ENCODE measurements at places on chromosomes 16 and 17. TPM values are rescaled to one million over a fixed set of nuclear protein-coding genes. Genes with fewer than 3 reads are reported as not detected.

- DNase-seq, result no peak
These were observed 20.1 kb downstream of the HBQ1 start for GRCh38 chr16:200388-200787.

- DNase-seq, result no peak
These were observed 222.2 kb upstream of the CPHXL start for GRCh38 chr16:75948441-75948840.

- DNase-seq, result no peak
These were observed 9.5 kb downstream of the IRF8 start for GRCh38 chr16:85908444-85908843.

DNA sequence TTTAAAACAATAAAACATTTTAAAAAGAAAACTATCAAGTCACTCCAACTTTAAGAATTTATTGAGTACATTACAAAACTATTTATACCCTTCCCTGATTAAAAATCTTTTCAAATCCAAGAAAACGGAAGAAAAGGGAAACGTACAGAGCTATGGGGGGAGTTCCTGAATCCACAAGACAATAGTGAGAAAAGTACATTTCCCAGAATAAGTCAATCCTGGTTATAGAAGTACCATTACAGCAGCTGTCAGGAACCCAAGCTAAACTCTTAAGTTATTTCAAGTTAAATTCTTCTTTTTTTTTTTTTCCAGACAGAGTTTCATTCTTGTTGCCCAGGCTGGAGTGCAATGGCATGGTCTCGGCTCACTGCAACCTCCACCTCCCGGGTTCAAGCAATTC lies 45.7 kb downstream of the SPOP start:
- DNase-seq, result no peak

DNA sequence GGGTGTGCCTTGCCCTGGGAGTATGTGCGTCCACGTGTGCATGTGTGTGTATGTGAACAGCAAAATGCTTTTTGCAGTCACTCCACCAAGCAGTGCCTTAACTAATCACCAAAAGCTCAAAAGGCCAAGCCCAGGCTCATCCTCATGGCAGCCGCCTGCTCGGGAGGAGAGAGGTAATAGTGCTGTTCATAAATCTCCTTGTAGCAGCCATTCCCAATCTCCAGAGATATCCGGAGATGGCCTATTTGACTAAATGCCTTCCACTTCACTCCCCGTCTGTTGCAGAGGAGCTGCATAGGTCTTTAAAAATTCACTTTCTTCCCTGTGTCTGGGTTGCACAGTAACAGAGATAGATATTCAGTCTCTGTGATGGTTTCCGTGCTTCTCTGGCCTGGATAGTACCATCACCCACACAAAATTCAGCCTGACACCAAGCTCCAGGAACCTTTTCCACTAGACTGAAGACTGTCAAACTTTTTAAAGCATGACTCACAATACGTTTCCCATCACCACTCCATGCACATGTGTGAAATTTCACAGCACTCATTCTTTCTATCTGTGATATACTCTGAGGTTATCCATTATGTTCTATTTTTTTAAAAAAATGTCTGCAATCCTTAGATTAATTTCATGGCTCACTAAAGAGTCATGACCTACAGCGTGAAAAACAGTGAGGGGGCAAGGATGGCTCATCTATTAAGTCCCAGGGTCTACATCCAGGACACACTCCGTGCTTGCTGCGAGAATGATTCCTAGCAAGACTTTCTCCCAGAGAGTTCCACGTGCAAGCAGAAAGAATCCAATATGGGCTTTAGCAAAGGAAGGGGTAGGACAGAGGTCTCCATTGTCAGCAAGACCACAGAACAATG lies 357.8 kb downstream of the GRIN2A start:
- no peak for DNase-seq

DNA sequence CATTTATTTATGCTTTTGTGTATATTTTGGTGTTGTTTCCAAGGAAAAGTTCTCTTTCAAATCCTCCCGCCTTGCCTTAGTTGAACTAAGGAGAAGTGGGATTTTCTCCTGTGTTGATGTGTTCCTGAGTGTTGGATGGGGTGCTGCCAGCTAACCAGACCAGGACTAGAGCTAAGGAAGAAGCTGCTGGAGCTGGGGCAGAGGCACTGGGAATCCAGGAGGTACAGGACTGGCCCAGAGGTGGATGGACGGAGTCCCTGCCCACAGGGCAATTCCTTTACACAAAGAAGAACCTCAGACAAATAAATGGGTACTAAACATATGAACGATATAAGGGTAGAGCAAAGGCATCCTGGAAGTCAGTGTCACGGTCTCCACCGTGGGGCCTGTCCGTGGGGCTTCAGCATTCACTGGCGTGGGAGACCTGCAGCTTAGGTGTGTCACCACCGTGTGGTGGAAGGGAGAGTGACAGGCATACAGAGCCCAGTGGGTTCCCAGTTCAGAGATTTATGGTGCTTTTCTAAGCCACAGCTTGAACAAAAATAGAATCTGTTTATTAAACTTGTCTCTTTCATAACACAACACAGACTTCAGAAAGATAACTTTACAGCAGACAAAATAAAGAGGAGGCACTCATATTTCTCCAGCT lies 270.7 kb downstream of the NTN1 start:
- DNase-seq, result peak; percentile 19

GRCh38 chr16:704552-705380 lies 835 bp downstream of the FBXL16 start:
- no peak for DNase-seq

- DNase-seq, result no peak
These were observed 44.9 kb upstream of the PABPN1L start for GRCh38 chr16:88911136-88911945.

The ABI3 gene
- not detected for total RNA-seq

The CTRL gene
- total RNA-seq, result 2.0 TPM
